Hypothalamus (tissue), 51 donors: ENCODE measurements at places on chromosomes 3 and 15.

DNA sequence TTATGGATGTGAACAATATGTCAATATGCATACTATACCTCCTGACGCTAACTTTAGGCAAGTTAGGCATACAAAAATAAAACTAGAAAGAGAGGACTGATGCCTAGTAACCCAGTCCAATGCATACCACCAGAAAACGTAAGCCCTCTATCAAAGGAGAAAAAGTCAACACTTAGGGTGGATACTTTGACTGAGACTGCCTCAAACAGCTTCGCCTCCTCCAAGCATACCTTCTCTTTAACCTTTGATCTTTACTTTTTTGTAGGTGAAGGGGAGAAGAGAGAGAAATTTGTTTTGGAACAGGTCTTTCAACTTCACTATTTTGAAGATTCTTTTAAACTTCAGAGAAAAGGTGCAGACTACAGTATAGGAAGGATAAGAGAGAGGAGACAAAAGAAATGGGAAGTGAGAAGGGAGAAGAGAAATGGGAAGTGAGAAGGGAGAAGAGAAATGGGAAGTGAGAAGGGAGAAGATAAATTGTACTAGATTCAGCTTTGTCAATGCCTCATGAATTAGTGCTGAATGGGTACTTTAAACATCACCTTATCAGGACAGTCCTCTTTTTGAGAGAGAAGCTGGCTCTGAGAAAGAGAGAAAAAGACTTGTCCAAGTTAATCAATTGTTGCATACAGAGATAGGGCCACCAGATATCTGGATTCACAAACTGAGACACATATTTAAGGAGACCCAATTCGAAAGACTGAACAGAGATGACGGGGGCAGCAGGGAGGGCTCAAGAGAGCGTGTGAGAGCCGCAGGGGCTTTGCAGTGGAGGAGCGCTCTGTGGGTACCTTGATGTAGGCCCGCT is 1.0 kb downstream of the P3H2 start:
- no peak for DNase-seq

DNA sequence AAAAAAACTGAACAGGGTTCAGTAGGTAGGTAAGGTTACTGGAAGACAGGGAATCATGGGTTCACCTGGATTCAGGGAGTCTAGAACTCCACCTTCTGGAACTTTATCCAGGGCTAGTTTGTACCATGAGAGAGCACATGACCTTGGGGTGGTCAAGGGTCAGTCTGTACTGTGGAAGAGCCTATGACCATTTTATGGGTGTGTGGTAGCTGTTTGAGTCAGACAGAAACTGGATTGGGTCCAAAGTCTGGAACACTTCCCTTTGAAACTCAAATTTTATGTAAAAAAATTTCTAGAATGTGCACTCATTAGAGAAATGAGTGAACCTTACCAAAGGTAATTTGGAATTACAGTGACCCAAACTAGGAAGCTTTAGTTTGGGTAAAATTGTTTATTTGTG is 486.0 kb upstream of the AGTR1 start:
- no peak for DNase-seq

DNA sequence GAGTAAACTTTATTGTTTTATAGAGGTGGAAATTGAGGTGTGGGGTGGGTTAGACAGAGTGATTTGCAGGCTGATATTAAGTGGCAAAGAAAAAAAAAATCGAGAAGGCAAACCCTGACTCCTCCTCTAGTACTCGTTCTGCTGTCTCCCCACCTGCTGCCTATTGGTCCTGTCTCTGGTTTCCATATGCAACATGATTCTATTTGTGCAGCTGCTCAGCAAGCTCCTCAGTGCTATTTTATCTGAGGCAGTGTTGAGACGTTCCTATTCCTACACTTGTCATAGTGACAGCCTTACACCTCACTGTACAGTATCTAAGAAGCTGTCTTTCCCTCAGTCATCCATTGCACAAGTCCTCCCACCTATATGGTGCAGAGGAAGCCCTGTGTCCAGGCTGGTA is 45.1 kb downstream of the RSL24D1 start:
- DNase-seq: no peak

DNA sequence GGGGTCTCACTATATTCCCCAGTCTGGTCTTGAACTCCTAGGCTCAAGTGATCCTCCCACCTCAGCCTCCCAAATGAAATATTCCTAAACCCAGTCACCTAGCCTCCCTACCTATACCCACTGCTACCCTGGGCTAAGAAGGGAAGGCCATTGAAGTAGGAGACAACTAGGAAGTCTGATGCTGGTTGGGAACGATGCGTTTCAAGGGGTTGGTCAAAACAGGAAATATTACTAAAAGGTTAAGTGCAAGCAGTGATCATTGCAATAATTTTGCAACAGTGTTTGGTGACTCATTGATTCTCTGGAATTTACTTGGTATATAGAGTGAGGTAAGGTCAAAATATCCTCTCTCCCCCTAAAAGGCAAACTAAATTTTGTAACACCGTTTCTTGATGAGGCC is 4.6 kb upstream of the UQCRC1 start:
- DNase-seq: no peak
